ENCODE measurements at places on chromosomes 1 and 21.
A peak's percentile ranks its signal among the peaks of the same experiment; 100 is the strongest.

- peaks cover 3% of the 10 kb centered on the region for H3K4me1 ChIP-seq
- no peak overlapping the region for H3K4me3 ChIP-seq
- DNase-seq, result no peak
- H3K27me3 ChIP-seq, result no peaks in the 10 kb centered on the region
- H3K36me3 ChIP-seq, result no peaks in the 10 kb centered on the region
- H3K27ac ChIP-seq, result no peak overlapping the region
Measured at GRCh38 chr1:186628910-186629309, 51.3 kb downstream of the PTGS2 start.

- no peak overlapping the region for H3K27ac ChIP-seq
- H3K36me3 ChIP-seq, result no peaks in the 10 kb centered on the region
- H3K27me3 ChIP-seq, result no peaks in the 10 kb centered on the region
- H3K4me1 ChIP-seq, result no peaks in the 10 kb centered on the region
- H3K4me3 ChIP-seq, result no peak overlapping the region
- DNase-seq, result no peak
Measured at GRCh38 chr1:7026169-7026568, 240.9 kb downstream of the CAMTA1 start.

DNA sequence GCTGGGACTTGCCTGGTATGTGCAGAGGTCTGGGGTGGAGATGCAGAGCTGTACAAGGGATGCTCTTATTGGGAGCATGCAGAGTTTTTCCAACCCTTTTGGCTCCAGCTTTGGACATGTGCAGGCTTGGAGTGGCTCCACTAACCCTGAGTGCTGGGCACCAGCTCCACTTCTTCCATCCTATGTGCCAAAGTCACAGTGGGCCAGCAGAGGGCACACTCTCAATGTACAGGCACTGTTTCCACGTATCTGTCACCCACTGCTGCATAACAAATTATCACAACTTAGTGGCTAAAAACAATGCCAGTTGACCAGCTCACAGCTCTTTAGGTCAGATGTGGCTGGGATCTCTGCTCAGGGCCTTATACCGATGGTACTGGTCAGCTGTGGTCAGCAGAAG lies 631.8 kb downstream of the AJAP1 start:
- H3K27me3 ChIP-seq, result no peaks in the 10 kb centered on the region
- no peak overlapping the region for H3K27ac ChIP-seq
- H3K4me3 ChIP-seq, result no peak overlapping the region
- DNase-seq, result no peak

GRCh38 chr1:160251687-160252526 lies 10.4 kb downstream of the DCAF8 start:
- peak overlapping the region; percentile 9 for H3K27ac ChIP-seq
- H3K4me3 ChIP-seq, result no peak overlapping the region
- H3K4me1 ChIP-seq, result peaks cover 17% of the 10 kb centered on the region
- DNase-seq, result no peak

DNA sequence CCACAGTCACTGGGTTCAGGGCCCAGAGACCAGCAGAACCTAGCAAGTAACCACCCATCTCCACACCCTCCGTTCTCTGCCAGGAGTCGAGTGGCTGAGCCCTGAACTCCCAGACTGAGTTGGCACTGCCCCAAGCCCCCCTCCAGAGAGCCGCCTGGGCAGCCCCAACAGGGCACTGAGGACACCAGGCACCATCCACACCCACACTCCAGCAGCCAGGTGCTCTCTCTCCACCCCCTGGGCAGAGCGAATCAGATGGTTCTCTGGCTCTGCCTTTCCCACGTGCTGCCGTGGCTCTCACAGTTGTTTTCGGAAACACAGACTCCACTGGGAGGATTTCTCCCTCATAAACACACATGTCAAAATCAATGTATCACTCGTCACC lies 13.6 kb downstream of the WDR4 start:
- H3K27me3 ChIP-seq, result no peaks in the 10 kb centered on the region
- peaks cover 57% of the 10 kb centered on the region for H3K36me3 ChIP-seq
- H3K4me1 ChIP-seq, result peaks cover 32% of the 10 kb centered on the region
- no peak overlapping the region for H3K4me3 ChIP-seq
- no peak overlapping the region for H3K27ac ChIP-seq
- no peak for DNase-seq

DNA sequence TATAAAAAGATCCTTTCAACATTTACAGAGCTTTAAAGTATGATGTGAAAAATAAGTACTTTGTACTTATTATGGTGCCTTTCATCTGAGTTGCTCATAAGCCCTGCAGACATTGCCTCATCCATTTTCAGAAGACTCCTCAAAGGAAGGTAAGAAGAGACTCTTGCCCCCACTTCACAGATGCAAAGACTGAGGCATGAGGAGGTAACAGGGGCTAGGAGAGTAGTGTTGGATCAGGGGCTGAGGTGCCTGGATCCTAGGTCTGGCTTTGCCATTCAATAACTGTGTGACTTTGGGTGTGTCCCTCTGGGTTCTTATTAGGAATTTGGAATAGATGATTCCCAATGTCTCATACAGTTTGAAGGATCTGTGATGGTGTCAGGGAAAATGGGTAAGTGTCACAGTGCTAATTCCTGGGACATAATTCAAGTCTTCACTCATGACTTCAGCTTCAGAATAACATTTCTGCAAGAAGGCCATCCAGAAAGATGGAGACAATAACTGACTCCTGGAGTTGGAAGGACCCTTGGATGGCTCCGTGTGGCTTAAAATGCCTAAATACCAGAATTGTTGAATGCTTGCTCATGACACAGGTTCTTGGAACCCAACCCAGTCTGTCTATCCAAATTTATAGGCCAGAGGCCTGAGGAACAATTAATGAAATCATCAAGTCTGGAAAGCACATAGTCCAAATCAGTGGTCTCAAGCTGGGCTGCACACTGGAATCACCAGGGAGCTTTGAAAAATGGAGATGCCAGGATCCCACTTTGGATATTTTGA lies 93.1 kb upstream of the RUNX1 start:
- no peaks in the 10 kb centered on the region for H3K27me3 ChIP-seq
- H3K36me3 ChIP-seq, result no peaks in the 10 kb centered on the region
- no peak for DNase-seq
- H3K4me1 ChIP-seq, result no peaks in the 10 kb centered on the region
- H3K4me3 ChIP-seq, result no peak overlapping the region
- no peak overlapping the region for H3K27ac ChIP-seq

DNA sequence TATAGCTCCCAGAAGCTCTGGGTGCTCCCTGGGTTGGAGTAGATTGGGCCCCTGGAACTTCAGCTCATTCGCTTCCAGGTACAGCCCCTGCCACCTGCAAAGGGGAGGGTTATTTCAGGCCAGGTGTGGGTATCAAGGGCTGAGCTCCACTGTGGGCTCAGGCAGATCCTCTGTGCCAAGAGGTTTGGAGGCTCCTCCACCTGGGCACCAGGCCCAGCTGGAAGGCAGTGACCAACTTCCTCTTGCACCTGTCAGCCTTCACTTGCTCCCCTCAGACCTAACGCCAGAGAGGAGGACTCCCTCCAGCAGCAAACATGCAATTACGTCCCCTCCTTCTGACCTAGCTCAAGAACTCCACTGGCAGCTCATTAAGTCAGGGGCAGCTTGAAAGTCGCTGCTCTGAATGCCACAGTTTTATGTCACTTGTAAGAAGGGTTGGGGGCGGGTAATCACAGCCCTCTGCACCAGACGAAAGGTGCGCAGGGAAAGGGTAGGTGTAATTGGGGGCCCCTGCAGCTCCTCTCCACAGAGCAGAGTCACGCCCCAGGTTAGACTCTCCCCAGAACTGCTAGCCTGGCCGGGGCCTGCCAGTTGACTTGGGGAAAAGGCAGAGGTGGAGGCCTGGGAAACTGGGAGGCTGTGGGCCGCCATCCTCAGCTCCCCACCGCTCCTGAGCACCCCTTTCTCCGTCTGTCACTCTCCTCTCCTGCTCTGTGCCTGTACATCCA lies 125.0 kb upstream of the TMPRSS2 start:
- no peaks in the 10 kb centered on the region for H3K36me3 ChIP-seq
- DNase-seq, result no peak
- H3K4me3 ChIP-seq, result no peak overlapping the region
- H3K27ac ChIP-seq, result peak overlapping the region; percentile 23

DNA sequence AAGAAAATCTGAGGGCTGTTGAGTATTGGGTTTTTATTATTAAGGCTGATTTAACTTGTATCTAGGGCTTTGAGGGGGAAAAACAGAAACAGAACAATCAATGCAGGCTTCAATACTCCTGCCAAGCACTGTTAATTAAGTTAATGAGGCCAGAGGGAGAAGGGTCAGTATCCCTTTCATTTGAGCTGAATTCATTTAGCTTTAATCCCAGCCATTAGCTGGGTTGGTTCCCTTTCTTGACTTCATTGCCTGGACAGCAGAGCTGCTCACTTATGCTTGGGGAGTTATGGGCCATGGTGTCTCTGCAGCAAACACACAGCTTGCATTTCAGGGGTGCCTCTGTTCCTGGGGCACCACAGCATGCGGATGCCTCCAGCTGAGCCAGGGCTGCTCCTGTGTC lies 16.3 kb downstream of the TLR5 start:
- no peak for DNase-seq
- no peaks in the 10 kb centered on the region for H3K36me3 ChIP-seq
- H3K4me3 ChIP-seq, result no peak overlapping the region
- no peaks in the 10 kb centered on the region for H3K27me3 ChIP-seq

DNA sequence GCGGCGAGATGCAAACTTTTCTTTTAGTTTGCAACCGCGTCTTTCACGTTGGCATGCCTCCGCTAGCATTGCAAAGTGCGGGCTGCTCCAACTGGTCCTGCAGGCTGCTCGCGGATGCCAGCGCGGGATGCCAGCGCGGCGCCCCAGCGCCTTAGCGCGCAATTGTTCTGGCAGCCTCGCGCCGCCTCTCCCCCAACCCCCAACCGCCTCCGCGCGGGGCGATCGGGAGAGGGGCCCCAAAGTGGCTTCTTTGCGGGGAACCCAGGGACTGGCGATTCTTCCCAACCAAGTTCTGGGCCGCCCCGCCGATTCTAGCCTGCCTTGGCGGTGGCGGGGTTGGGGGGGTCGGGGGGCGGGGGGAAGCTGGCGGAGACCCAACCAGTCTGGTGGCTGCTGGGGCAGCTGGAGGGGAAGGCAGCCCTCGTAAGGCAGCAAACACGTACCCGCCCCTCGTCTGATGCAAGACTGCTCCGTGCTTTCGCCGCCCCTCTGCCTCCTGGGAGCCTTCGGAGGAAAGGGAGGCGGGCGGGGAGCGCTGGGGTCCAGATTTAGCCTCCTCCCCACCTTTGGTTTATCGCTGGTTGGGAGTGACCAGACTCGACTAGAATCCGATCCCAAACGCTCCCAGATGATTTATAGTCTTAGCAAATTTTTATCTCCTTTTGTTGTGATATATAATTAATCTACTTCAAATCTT lies 756 bp downstream of the PHGDH start:
- H3K27ac ChIP-seq, result peak overlapping the region; percentile 51
- peak overlapping the region; percentile 50 for H3K4me3 ChIP-seq
- H3K36me3 ChIP-seq, result no peaks in the 10 kb centered on the region
- H3K4me1 ChIP-seq, result peaks cover 13% of the 10 kb centered on the region
- peak; percentile 87 for DNase-seq

GRCh38 chr1:205493241-205494085 lies 11.0 kb upstream of the CDK18 start:
- H3K4me1 ChIP-seq, result peaks cover 9% of the 10 kb centered on the region
- H3K27me3 ChIP-seq, result no peaks in the 10 kb centered on the region
- no peaks in the 10 kb centered on the region for H3K36me3 ChIP-seq
- no peak overlapping the region for H3K27ac ChIP-seq

- H3K27ac ChIP-seq, result no peak overlapping the region
- no peaks in the 10 kb centered on the region for H3K27me3 ChIP-seq
- no peaks in the 10 kb centered on the region for H3K4me1 ChIP-seq
- peak; percentile 64 for DNase-seq
Measured at GRCh38 chr21:33078907-33079582, 9.1 kb downstream of the OLIG1 start.

DNA sequence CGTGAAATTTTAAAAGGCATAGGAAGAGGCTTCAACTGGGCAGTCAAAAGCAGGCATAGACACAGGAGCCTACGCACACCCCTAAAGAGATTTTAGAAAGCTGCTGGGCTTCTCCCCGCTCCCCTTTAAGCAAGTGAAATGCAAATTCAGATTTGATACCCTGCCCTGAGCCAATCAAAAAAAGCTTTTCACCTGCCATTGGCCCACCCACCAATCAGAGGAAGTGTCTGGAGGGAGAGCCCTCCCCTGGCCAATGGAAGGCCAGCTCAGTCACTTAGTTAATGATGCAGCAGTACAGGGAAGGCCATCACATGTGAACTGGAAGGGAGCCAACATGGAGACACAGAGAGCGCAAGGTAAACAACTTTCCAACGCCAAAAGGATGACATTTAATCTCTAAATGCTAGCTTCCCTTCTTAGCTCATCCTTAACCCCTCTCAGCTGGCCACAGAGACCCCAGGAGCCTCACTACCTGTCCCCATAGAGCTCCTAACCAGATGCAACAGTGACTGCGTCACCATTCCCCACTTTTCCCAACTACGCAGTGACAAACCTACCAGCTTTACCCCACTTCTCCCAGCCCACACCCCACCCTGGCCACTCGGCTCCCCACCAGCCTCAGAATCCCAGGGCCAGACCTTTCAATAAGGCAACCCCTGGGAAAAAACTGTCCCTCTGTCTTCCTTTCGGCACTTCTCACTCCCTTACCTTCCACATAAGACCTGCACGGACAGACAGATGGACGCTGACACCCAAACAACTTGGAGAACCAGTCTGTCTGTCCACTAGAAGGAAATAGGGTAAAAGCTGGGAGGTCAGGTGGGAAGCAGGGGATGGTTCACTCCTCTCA lies 71.0 kb downstream of the CD46 start:
- H3K4me3 ChIP-seq, result peak overlapping the region; percentile 68
- H3K36me3 ChIP-seq, result peaks cover 24% of the 10 kb centered on the region
- H3K27ac ChIP-seq, result peak overlapping the region; percentile 98
- H3K4me1 ChIP-seq, result peaks cover 73% of the 10 kb centered on the region
- DNase-seq, result peak; percentile 95

DNA sequence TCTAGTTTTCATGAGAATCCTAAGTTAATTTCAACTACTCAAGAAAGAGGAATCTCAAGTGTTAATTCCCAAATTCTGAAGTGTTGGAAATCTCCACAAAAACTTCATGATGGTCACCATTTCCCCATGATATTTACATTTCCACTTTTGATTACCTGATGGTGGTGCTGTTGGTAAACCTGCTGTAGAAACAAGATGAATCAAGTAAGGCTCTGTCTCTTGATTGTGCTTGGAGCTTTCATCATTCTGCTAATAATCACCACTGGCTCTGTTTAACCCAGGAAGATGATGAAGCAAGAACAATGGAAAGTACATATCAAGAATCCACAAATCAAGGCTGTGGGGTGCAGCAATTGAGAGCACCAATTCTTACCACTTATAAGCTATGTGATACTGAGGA lies 77.8 kb downstream of the C4BPA start:
- H3K36me3 ChIP-seq, result no peaks in the 10 kb centered on the region
- H3K27ac ChIP-seq, result no peak overlapping the region
- no peak overlapping the region for H3K4me3 ChIP-seq
- DNase-seq, result no peak
- no peaks in the 10 kb centered on the region for H3K4me1 ChIP-seq

- H3K4me1 ChIP-seq, result no peaks in the 10 kb centered on the region
- H3K27ac ChIP-seq, result no peak overlapping the region
- no peaks in the 10 kb centered on the region for H3K27me3 ChIP-seq
- no peaks in the 10 kb centered on the region for H3K36me3 ChIP-seq
Measured at GRCh38 chr1:157442065-157442464, 110.2 kb downstream of the FCRL5 start.

- H3K27ac ChIP-seq, result peak overlapping the region; percentile 93
- DNase-seq, result peak; percentile 78
- peaks cover 44% of the 10 kb centered on the region for H3K4me1 ChIP-seq
- no peaks in the 10 kb centered on the region for H3K36me3 ChIP-seq
- no peaks in the 10 kb centered on the region for H3K27me3 ChIP-seq
- peak overlapping the region; percentile 15 for H3K4me3 ChIP-seq
Measured at GRCh38 chr1:207962716-207963426, 51.9 kb upstream of the CD34 start.

GRCh38 chr1:29975036-29975694 lies 738.8 kb downstream of the PTPRU start:
- no peaks in the 10 kb centered on the region for H3K27me3 ChIP-seq
- no peak overlapping the region for H3K27ac ChIP-seq
- H3K4me3 ChIP-seq, result no peak overlapping the region
- no peaks in the 10 kb centered on the region for H3K4me1 ChIP-seq
- no peaks in the 10 kb centered on the region for H3K36me3 ChIP-seq
- DNase-seq, result no peak
